ENCODE measurements at places on chromosomes 2 and 18.

GRCh38 chr18:23932385-23933067 lies 82.0 kb upstream of the TTC39C start:
- no peak overlapping the region for H3K4me3 ChIP-seq
- no peak for DNase-seq

GRCh38 chr2:154120706-154121105 lies 249.0 kb downstream of the GALNT13 start:
- DNase-seq, result no peak
- H3K36me3 ChIP-seq, result no peaks in the 10 kb centered on the region
- H3K27me3 ChIP-seq, result no peaks in the 10 kb centered on the region
- no peaks in the 10 kb centered on the region for H3K4me1 ChIP-seq
- H3K4me3 ChIP-seq, result no peak overlapping the region

DNA sequence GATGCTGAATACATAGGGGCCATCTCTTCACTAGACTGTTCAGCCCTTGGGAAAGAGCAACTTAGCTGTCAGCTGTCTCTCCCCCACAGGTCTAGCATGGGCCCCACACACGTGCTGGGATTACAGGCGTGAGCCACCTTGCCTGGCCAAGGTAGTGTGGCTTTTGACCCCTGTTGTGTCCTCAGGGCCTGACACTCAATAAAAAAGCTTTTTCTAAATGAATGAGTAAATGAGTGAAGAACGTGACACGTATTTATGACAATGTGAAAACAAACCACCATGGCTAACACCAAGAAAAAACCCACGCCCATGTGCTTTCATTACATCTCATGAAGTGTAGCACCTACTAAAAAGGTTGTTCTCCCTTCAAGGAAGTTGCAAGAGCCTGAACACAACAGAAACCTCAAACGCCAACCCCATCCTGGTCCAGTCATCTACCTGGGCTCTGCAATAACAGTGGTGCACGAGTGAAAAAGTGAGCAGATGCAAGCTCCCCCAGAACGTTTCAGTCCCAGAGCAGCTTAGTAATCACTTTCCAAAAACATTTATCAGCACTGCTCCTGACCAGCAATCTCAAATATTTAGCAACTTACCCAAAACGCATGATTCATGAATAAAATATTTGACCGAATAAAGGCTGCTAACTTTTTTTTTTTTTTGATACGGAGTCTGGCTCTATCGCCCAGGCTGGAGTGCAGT lies 3.4 kb downstream of the WDFY1 start:
- H3K4me1 ChIP-seq, result peaks cover 5% of the 10 kb centered on the region
- no peak overlapping the region for H3K4me3 ChIP-seq
- H3K36me3 ChIP-seq, result no peaks in the 10 kb centered on the region
- peak overlapping the region; percentile 25 for H3K27ac ChIP-seq

DNA sequence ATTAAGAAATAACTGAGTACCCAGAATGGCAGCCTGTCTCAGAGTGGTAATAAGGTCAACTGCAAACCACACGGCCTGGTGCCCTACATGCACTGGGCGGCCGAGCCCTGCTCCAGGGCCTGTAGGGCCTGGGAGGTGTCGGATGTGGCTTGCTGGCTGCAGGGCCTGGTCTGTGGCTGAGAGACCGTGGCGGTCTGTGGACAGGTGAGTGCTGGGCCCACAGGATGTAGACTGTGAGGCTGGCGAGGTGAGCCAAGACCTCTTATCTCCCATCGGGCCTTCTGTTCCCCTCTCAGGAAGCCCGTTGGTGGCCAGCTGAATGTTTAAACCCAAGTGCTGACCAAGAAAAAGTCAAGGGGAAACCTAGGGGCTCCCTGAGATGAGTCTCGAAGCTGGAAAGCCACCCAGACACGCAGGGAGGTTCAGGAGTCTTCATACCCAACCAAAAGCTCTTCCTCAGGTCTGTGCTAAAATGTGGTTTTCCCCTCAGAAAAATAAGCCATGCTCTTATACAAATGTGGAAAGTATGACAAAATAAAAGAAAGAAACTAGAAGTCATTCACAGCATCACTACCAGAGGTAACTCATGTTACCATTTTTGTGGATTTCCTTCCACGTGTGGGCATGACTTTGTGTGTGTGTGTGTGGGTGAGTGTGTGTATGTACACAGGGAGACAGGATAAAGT lies 47.7 kb upstream of the CTDP1 start:
- no peak overlapping the region for H3K27ac ChIP-seq
- no peaks in the 10 kb centered on the region for H3K27me3 ChIP-seq
- no peak overlapping the region for H3K4me3 ChIP-seq
- DNase-seq, result no peak
- no peaks in the 10 kb centered on the region for H3K36me3 ChIP-seq

- H3K4me3 ChIP-seq, result no peak overlapping the region
- peaks cover 16% of the 10 kb centered on the region for H3K4me1 ChIP-seq
- H3K36me3 ChIP-seq, result no peaks in the 10 kb centered on the region
- no peaks in the 10 kb centered on the region for H3K27me3 ChIP-seq
These were observed 66.8 kb upstream of the ASAP2 start for GRCh38 chr2:9139491-9140443.

- no peaks in the 10 kb centered on the region for H3K4me1 ChIP-seq
- H3K36me3 ChIP-seq, result no peaks in the 10 kb centered on the region
- H3K27ac ChIP-seq, result no peak overlapping the region
These were observed 99.8 kb downstream of the AFF3 start for GRCh38 chr2:100042562-100042961.

All from colonic mucosa (tissue), 4 donors.